ENCODE measurements at places on chromosomes 7 and 10. TPM values are rescaled to one million over a fixed set of nuclear protein-coding genes. Genes with fewer than 3 reads are reported as not detected.

RAMP3 gene
- 0.88 TPM for total RNA-seq

AKR1C8 gene
- total RNA-seq: not detected

STEAP2 gene
- total RNA-seq: 17.4 TPM

PIP gene
- total RNA-seq: not detected

SEMA3E gene
- 1.9 TPM for total RNA-seq

HYCC1 gene
- total RNA-seq: 147 TPM

CCDC3 gene
- 3.8 TPM for total RNA-seq

POLR2J2 gene
- 7.9 TPM for total RNA-seq

OR2A12 gene
- total RNA-seq: not detected

FFAR4 gene
- not detected for total RNA-seq

TDRD1 gene
- 0.92 TPM for total RNA-seq

C10orf62 gene
- not detected for total RNA-seq

DNA sequence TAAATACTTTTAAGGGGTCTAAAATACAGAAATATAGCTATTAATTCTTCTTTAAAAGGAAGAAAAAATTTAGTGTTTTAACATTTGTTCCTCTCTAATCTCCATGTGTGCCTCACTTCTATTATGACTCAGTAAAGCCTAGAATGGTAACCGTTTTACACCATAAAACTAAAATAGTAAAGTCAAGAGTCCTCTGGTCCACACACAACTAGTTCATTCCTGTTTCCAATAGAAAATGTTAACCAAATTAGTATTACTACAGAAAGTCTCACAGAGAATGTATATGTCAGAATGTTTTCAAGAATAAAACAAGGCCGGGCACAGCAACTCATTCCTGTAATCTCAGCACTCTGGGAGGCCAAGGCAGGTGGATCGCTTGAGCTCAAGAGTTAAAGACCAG, 55.8 kb downstream of the CNOT4 start:
- no peak for DNase-seq

GRCh38 chr10:95637140-95637539, 19.4 kb downstream of the ALDH18A1 start:
- no peak for DNase-seq

- no peak for DNase-seq
Measured at GRCh38 chr7:96023387-96023786, 251.0 kb downstream of the DYNC1I1 start.

- DNase-seq: peak; percentile 72
Measured at GRCh38 chr10:102643336-102644065, 778 bp upstream of the TRIM8 start.

DNA sequence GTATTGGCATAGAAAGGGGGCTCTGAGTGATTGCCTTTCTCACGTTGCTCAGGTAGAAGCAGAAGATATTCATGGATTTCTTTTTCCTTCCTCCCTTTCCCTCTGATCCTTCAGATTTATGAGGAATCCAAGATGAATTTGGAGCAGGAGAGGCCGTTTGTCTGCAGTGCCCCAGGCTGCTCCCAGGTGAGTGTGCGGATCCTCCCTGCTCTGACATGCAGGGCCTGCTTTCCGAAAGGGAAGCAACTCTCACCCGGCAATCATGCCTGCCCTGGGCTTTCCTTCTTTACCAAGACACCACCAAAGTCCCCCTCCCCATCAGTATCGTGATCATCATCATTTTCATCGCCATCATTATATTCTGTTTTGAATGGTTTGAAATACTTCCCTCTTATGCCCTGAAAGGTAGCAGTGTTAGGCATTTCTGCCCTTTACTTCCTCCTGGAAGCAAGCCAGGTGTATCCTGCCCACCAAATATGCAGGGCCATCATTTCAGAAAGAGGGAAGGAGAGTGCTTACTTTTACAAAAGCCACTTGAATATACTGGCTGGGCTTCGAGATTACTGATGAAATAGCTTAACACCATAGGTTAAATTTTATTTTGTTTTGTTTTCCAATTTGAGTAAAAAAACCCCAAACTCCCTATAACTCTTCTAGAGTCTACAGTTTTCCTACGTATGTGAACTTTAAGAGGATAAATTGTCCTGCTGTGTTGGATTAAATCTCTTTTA, 75.9 kb downstream of the CREB5 start:
- no peak for DNase-seq

DNA sequence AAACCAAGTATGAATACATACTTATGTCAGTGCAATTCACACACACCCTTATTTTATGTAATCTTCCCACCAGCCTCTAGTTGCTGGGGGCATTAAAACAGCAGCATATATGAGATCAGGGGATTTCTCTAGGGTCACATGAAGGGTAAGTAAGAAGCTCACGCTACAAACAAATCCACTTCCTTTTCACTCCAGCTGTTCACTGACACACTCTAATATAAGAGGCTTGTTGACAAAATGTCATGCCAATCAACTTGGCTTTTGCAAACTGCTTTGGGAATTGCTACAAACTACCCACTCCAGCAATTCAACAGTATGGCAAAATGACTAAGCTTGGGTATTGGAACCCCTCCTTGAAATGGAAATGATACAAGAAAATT, 10.3 kb downstream of the FAM3C start:
- DNase-seq: no peak

- no peak for DNase-seq
Measured at GRCh38 chr7:23654508-23654907, 25.5 kb upstream of the FAM221A start.

DNA sequence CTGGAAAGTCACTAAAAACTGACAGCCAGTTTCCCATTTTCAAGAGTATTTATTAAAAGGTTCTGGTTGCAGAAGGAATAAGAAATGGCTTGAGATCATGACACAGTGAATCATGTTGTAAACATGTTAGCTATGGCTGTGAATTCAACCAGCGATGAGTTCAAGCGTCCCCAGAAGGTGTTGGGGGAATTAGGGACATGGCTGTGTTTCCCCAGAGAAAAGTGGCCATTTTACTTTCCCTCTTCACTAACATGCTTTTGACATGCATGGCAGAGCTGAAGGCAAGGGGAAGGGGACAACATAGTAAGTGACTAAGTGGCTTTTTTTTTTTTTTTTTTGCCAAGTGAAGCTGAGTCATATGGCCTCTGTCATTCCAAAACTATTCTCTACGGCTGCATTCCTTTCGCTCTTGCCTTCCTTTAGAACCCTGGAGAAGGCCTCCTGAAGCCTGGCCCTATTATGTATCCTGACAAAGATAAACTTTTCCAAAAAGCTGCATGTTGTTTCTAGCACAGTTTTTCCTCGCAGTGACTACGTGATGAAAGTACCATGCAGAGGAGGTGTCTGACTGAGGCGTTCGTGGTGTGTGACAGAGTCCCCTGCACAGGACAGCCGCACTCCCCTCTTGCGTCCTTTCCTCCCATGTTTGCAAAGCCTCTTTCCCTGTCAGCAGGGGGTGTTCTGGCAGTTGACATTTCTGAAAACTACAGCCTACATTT, 46.9 kb downstream of the EGFR start:
- DNase-seq: no peak

- no peak for DNase-seq
Measured at GRCh38 chr7:98252425-98253054, 508 bp upstream of the TECPR1 start.

GRCh38 chr10:63716016-63716580, 194.9 kb downstream of the REEP3 start:
- no peak for DNase-seq

- no peak for DNase-seq
Measured at GRCh38 chr10:132646443-132647097, 109.0 kb downstream of the INPP5A start.

DNA sequence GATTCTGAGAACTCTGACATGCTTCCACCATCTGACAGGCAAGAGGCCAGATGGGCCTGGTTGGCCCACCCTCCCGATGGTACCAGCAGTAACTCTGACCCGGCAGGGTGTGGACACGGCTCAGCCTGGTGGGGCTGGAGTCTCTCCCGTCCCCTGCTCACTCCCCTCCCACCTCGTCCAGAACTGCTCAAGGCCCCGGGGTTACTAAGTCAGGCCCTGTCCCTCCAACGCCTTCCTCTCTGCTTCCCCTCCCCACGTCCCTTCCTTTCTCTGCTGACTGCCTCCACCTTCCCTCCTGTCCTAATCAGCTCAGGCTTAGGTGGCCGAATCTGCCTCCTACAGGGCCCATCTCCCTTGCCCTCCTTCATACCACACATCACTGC, 12.5 kb downstream of the CALML5 start:
- DNase-seq: no peak

GRCh38 chr7:133320891-133321290, 68.0 kb downstream of the EXOC4 start:
- no peak for DNase-seq

GRCh38 chr10:12388671-12389070, 39.3 kb downstream of the CAMK1D start:
- DNase-seq: no peak

- DNase-seq: no peak
Measured at GRCh38 chr7:151837285-151838042, 39.5 kb downstream of the PRKAG2 start.

DNA sequence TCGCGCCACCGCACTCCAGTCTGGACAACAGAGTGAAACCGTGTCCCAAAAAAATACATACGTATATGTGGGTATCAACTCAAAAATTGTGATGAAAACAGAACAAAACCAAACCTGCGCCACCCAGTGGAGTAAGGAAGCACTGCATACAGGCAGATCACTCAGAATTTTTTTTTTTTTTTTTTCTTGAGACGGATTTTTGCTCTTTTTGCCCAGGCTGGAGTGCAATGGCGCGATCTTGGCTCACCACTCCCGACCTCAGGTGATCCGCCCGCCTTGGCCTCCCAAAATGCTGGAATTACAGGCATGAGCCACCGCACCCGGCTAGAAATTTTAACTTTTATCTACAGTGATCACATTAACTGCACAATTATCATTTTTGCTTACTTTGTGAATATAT, 9.1 kb upstream of the TMEM236 start:
- no peak for DNase-seq

GRCh38 chr10:124305131-124305530, 113.6 kb downstream of the OAT start:
- no peak for DNase-seq

GRCh38 chr10:131982185-131982756, 548 bp upstream of the BNIP3 start:
- DNase-seq: no peak

- no peak for DNase-seq
Measured at GRCh38 chr10:28425422-28425821, 107.5 kb upstream of the WAC start.

DNA sequence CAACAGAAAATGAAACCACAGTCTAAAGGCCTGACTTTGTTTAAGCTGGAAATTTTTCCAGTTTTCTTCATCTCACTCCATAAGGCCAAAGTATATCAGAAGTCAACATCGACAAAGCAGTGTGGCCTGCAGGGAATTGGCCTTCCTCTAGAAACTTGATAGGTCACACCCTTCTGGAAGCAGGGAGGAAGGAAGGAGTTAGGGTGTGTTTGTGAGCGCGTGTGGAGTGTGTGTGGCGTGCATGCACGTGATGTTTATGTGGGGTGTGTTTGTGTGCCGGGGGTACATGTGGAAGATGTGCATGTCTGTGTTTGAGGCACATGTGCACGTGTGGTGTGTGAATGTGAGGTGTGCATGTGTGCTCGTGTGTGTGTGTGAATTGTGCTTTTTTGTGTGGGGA, 28.6 kb downstream of the ZC3HAV1 start:
- no peak for DNase-seq

GRCh38 chr7:37286454-37286832, 162.2 kb downstream of the ELMO1 start:
- DNase-seq: no peak

DNA sequence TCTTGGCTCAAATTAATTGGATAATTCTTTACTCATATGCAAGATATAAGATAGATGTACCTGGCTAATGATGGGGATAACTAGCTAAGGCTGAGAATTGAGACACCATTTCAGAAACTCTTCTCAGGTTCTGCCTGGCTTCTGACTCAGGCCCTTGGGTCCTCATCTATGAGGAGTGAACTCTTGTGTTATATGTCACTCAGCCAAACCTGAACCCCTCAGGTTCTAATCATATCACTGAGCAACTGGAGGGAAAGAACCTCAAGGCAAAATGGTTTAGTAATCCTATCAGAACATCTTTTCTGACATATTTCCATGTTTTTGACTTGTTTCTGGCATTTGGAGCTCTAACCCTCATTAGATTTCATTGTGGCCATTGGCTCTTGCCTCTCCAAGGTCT, 100.4 kb downstream of the CPED1 start:
- no peak for DNase-seq

DNA sequence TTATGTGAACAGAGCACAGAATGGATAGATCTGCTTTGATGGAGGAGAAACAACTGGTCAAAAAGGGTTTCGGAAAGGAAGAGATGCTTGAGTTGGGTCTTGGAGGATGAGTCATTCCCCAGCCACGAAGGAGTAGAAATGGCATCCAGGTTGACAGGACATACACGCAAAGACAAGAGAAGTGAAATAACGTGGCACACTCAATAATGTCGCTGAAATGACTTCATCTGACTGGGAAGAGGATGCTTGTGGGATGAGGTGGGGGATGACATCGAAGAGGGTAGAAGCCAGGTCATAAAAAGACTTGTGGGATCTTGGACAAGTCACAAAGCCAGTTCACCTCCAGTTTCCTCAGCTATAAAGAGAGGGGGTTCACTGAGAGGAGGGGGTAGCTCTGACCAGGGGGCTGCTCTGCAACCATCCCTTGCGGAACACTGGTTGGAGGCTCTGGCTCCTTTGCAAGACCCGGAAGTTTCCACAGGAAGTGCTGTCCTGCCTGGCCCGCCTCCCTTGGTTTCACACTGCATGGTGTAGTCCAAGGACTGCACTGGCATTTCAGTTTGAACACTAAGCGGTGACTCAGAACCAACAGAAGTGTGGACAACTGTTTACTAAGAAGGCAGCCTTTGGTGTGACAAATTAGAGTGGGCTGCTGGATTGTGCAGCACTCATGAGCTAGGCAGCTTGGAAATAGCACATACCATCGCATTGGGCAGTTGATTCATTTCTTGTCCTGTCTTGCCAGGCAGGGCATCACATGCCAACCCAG, 189.9 kb upstream of the ADO start:
- no peak for DNase-seq

GRCh38 chr7:85215098-85215497, 28.2 kb upstream of the SEMA3D start:
- DNase-seq: no peak

DNA sequence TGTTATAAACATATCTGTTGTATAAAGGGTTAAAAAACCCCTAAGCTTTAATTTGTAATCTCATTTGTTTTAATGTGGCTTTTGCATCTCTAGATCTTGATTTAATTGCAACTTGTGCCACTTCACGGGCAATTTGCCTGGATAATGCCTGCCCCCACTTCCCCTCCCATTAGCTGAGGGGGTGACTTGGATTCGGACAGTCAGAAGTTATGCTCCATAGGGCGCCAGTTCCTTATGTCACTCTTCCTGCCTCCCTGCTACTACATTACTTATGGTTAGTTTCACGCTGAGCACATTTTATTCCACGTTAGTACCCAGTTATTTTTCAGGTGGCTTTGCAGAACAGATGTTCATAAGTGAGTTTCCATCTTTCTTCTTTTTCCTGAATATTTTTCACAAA, 1015.2 kb upstream of the PHF14 start:
- no peak for DNase-seq

DNA sequence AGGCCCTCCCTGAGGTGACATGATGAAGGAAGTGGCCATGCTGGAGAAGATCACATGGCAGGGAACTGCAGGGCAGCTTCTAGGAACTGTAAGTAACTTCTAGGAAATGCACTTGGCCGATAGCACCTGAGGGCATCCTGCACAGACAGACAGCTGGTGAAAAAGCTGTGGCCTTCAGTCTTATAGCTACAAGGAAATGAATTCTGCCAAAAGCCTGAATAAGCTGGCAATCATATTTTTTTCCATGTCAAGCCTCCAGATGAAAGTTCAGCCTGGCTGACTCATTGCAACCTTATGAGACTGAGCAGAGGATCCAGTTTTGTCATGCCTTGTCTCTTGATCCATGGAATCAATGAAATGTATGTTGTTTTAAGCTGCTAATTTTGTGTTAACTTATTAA, 91.1 kb upstream of the CACNA2D1 start:
- DNase-seq: no peak
